ENCODE measurements at places on chromosomes 2 and 18. TPM values are rescaled to one million over a fixed set of nuclear protein-coding genes. Genes with fewer than 3 reads are reported as not detected.

The HAAO gene
- 1.1 TPM for polyA plus RNA-seq

The CELF4 gene
- not detected for polyA plus RNA-seq

The PCBP1 gene
- polyA plus RNA-seq = 196 TPM

The CD302 gene
- polyA plus RNA-seq = 10.4 TPM

The VWC2L gene
- polyA plus RNA-seq = not detected

The SEPTIN10 gene
- polyA plus RNA-seq = 26.1 TPM

The CNDP2 gene
- polyA plus RNA-seq = 39.9 TPM

The SNED1 gene
- 12.4 TPM for polyA plus RNA-seq

The CIB4 gene
- polyA plus RNA-seq = not detected

The TMEM17 gene
- 2.0 TPM for polyA plus RNA-seq

The BCL2 gene
- 0.45 TPM for polyA plus RNA-seq

The ELOA2 gene
- not detected for polyA plus RNA-seq

The TNFAIP6 gene
- polyA plus RNA-seq = not detected

The FEV gene
- not detected for polyA plus RNA-seq

The SULT6B1 gene
- not detected for polyA plus RNA-seq

The NDUFAF7 gene
- polyA plus RNA-seq = 10.8 TPM

DNA sequence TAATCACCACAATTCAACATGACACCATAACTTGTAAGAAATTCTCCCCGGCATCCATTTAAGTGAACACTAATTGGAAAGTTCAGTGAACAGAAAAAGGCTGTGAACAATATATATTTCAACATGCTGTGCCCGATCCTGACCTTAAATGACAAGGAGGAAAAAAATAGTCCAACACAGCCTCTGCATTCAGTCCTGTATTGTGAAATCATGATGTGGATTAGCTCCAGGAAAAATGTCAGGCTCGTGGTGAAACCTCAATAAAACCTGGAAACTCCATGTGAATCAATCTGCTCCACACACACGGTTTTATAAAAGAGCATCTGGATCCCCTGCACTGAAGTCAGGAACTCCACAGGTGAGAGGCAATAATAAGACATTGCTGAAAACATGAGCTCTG is 145.4 kb upstream of the SPOPL start:
- no peak overlapping the region for H3K4me3 ChIP-seq
- no peak overlapping the region for H3K27ac ChIP-seq
- no peaks in the 10 kb centered on the region for H3K27me3 ChIP-seq
- H3K4me1 ChIP-seq = no peaks in the 10 kb centered on the region
- no peaks in the 10 kb centered on the region for H3K36me3 ChIP-seq
- DNase-seq = peak; percentile 22

DNA sequence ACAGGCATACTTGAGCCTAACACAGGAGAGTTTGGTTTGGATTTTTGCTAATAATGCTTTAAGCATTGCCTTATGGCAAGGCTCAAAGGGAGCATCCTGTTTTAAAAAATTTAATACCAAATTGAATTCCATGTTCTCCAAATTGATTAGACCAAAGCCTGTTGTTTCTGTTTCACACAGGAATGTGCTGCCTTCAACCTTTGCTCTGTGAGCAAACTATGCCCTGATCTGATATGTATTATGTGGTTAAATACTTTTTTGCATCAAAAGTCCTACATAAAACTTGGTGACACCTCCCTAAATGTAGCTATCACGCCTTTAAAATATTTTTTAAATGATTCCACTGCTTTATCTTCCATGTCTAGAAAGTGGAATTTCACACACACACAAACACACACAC is 691.4 kb downstream of the CPS1 start:
- no peak for DNase-seq
- H3K36me3 ChIP-seq = no peaks in the 10 kb centered on the region
- H3K27me3 ChIP-seq = no peaks in the 10 kb centered on the region
- no peak overlapping the region for H3K27ac ChIP-seq
- H3K4me1 ChIP-seq = no peaks in the 10 kb centered on the region
- H3K4me3 ChIP-seq = no peak overlapping the region

- H3K4me3 ChIP-seq = no peak overlapping the region
- DNase-seq = peak; percentile 37
- H3K36me3 ChIP-seq = no peaks in the 10 kb centered on the region
- H3K27ac ChIP-seq = no peak overlapping the region
- H3K27me3 ChIP-seq = no peaks in the 10 kb centered on the region
- peaks cover 11% of the 10 kb centered on the region for H3K4me1 ChIP-seq
These were observed 31.1 kb upstream of the EIF2AK3 start for GRCh38 chr2:88658326-88658725.

DNA sequence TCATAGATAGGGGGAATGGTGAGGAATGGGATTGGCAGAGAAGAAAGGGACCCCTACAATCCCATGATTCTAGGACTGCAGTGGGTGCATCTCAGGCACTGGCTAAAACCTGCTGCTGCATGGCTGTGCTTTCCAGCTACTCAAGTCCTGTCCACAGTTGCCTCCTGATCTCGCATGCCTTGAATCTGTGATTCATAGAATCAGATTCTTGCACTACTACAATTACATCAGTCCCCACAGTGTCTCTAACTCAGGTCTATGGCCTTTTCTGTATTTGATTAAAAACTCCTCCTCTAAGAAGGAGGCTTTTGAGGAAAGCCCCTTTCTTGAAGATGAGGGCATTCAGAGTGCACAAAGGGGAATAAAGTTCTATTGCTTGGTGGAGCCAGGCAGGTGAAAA is 117.4 kb downstream of the LRATD1 start:
- H3K4me3 ChIP-seq = no peak overlapping the region
- no peak overlapping the region for H3K27ac ChIP-seq
- DNase-seq = no peak
- H3K36me3 ChIP-seq = no peaks in the 10 kb centered on the region

DNA sequence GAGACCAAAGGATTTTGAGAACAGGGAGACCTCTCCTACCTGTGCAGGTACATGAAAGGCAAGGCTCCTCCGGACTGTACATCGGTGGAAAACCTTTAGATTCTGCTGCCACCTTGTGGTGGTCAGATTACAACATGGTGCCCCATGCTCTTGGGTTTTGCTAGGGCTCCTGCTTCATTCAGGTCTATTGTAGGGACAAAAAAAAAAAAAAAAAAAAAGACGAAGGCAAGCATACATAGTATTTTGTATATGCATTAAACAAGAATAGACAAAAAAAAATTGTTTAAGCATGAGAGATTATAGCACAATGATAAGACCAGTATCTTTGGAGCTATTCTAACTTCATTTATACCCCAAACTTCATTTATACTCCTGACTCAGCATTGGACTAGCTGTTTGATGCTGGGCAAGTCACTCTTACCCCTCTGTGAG is 27.4 kb upstream of the SPR start:
- peaks cover 6% of the 10 kb centered on the region for H3K4me1 ChIP-seq
- no peaks in the 10 kb centered on the region for H3K36me3 ChIP-seq
- peak; percentile 71 for DNase-seq

- no peaks in the 10 kb centered on the region for H3K27me3 ChIP-seq
- H3K27ac ChIP-seq = no peak overlapping the region
- DNase-seq = no peak
These were observed 23.1 kb upstream of the ATG16L1 start for GRCh38 chr2:233228376-233228775.

- no peaks in the 10 kb centered on the region for H3K36me3 ChIP-seq
- no peaks in the 10 kb centered on the region for H3K4me1 ChIP-seq
- H3K27me3 ChIP-seq = peaks cover 10% of the 10 kb centered on the region
- no peak overlapping the region for H3K4me3 ChIP-seq
These were observed 811 bp upstream of the SCG2 start for GRCh38 chr2:223602972-223603371.

DNA sequence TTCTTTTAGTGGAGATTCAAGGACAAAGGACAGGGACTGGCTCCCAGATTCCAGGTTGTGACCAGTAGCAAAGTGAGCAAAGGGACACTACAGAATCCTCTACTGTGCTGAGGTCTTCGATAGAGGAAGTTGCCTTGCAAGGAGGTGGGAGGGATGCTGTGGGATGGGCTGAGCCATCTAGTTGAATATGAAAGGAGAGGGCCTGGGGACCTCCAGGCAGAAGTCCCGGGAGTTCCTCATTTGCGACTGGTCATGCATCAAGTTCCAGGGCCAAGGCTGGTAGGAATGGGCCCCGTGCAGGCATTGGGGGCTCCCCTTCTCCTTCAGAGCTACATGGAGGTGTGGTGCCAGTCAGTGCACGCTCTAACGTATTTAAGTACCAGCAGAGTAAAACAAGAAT is 12.6 kb upstream of the PROM2 start:
- no peaks in the 10 kb centered on the region for H3K27me3 ChIP-seq
- H3K4me3 ChIP-seq = no peak overlapping the region
- no peaks in the 10 kb centered on the region for H3K4me1 ChIP-seq
- no peak overlapping the region for H3K27ac ChIP-seq
- no peak for DNase-seq

DNA sequence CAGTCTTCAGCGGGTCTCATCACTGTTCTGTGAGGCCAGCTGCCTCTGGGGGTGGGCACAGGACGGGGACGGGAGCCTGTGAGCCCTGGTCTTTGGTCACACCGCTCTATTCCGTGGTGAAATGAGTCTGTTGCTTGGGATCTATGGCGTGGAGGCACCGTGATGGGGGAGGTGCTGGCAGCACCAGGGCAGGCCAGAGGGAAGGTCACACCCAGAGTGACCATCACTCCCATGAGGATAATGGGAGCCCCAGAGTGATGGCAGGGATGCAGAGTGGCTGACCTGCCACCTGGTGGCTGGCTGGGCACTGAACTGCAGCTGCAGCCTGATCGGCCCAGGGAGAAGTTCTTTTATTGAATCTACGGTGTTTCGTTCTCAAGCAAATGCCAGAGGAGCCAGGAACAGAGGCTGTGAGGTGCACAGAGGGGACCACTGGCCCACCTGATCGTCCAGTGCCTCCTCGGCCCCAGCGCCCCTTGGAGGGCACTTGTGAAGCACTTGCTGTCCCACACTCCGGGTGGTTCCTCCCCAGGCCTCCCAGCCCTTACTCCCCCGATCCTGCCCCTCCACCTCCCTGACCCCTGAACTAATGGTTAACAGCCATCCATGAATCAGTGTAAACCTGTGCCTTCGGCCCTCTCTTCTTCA is 17.9 kb downstream of the KCNIP3 start:
- H3K4me3 ChIP-seq = no peak overlapping the region
- no peaks in the 10 kb centered on the region for H3K36me3 ChIP-seq
- DNase-seq = peak; percentile 4
- H3K4me1 ChIP-seq = no peaks in the 10 kb centered on the region
- H3K27me3 ChIP-seq = no peaks in the 10 kb centered on the region

GRCh38 chr2:181104512-181105115 is 124.2 kb downstream of the UBE2E3 start:
- DNase-seq = peak; percentile 57
- H3K4me3 ChIP-seq = no peak overlapping the region
- no peak overlapping the region for H3K27ac ChIP-seq
- no peaks in the 10 kb centered on the region for H3K27me3 ChIP-seq
- H3K4me1 ChIP-seq = peaks cover 12% of the 10 kb centered on the region

GRCh38 chr2:85181134-85181631 is 48.0 kb downstream of the TCF7L1 start:
- no peak for DNase-seq
- H3K36me3 ChIP-seq = no peaks in the 10 kb centered on the region
- H3K4me3 ChIP-seq = no peak overlapping the region
- H3K27ac ChIP-seq = no peak overlapping the region

DNA sequence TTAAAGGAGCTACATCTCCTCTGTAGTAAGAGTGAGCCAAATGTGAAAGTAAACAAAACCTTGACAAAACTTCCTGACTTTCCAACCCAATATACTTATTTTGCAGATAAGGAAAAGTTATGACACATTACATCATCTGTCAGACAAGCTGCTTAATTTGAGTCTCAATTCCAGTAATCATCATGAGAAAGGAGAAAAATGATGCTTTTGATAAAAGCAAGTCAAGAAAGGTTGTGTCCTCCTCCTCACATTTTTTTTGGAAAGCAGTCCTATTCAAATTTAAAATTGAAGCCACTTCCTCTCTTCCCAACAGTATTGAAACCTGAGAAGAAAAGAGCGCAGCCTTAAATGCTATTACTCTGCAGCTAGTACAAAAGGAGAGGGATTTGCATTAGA is 519.6 kb downstream of the LRP1B start:
- peaks cover 20% of the 10 kb centered on the region for H3K4me1 ChIP-seq
- H3K27ac ChIP-seq = peak overlapping the region; percentile 73
- H3K27me3 ChIP-seq = no peaks in the 10 kb centered on the region
- DNase-seq = peak; percentile 87
- no peaks in the 10 kb centered on the region for H3K36me3 ChIP-seq
- H3K4me3 ChIP-seq = peak overlapping the region; percentile 15

DNA sequence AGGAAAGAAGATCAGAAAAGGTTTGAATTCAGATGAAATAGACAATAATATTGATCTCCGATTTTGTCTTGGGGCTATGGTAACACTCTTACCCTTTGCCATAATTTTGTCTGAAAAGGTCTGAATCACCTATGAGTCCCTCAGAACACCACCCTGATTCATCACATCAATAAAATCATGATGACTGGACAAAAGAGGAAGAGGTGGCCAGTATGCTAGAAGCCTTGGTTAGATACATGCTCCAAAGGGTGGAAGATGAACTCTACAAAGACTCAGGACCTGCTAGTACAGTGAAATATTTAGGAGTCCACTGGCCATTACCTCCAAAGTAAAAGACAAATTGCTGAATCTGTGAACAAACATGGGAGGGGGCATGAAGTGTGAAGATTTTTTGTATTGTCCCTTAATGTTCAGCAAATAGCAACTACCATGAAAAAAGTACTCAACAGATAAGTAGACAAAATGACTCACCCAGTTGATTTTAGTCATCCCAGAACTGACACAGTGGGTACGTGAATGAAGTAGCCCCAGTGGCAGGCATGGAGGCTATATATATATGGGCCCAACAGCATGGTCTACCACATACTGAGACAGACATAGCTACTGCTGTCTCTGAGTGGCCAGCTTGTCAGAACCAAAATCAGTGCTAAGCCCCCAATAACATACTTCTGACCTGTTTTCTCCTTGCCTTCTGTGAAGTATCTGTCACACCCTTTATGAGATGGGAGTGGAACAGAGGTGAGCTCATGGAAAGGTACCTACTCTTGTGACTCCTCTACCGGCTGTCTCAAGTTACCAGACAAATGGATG is 36.5 kb upstream of the GLS start:
- no peaks in the 10 kb centered on the region for H3K36me3 ChIP-seq
- H3K27me3 ChIP-seq = no peaks in the 10 kb centered on the region
- peaks cover 12% of the 10 kb centered on the region for H3K4me1 ChIP-seq
- no peak for DNase-seq
- no peak overlapping the region for H3K27ac ChIP-seq

DNA sequence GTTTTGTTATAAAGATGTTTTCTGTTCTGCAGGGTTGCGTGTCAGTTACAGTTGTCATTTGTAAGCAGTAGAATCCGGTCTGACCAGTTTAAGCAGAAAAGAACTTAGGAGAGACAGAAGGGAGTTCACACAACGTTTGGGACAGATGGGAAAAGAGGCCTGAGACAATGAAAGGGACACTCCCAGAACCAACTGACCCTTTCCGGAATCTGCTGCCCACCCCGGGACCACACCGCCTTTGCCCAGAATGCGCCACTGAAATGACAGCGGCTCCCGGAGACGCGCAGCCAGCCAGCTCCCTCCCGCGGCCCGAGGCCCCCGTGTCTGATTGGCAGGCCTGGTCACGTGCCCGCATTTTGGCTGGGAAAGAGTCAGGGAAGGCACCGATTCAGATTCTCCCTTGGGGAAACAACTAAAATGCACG is 244.6 kb downstream of the BCL2 start:
- no peak overlapping the region for H3K27ac ChIP-seq
- DNase-seq = peak; percentile 56
- no peaks in the 10 kb centered on the region for H3K4me1 ChIP-seq
- H3K27me3 ChIP-seq = peaks cover 3% of the 10 kb centered on the region

GRCh38 chr2:176383836-176384442 is 114.7 kb downstream of the MTX2 start:
- no peak overlapping the region for H3K27ac ChIP-seq
- no peaks in the 10 kb centered on the region for H3K4me1 ChIP-seq
- no peak overlapping the region for H3K4me3 ChIP-seq
- H3K27me3 ChIP-seq = no peaks in the 10 kb centered on the region
- DNase-seq = no peak
- no peaks in the 10 kb centered on the region for H3K36me3 ChIP-seq
